ENCODE measurements at places on chromosomes 16 and 17.

GRCh38 chr16:13956635-13957196 is 36.8 kb downstream of the ERCC4 start:
- no peak for DNase-seq

GRCh38 chr16:78137782-78138616 is 38.5 kb downstream of the WWOX start:
- DNase-seq: no peak

DNA sequence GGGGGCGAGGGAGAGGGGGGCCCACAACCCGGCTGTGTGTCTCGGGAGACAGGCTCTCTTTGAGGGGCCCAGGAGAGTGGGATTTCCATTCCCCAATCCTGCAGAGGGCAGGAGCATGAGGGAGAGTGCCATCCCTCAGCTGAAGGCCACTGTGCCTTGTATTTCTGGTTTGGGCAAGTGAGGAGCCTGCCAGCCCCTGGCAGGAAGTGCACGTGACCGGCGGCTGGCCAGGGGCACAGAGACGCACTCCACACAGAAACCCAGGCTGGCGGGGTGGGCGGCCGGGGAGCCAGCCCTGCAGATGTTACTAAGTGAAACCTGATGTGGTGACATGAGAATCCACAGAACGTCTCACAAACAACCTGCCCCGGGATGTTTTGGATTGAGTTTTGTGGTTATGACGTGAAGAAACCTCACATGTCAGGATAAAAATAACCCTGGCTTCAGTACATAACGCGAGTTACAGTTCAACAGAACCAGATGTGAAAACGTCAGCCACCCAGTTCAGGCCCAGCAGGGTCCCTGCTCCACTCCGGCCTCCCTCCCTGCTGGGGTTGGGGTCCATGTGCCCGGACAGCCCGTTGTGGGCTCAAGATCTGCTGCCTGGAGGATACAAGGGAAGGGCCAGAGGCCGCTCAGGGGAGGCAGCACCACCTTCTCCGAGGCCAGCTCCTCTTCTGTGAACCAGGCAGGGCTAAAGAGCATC is 51.7 kb upstream of the MTSS2 start:
- peak; percentile 75 for DNase-seq

- DNase-seq: no peak
Measured at GRCh38 chr17:80070375-80071115, 30.8 kb upstream of the GAA start.

DNA sequence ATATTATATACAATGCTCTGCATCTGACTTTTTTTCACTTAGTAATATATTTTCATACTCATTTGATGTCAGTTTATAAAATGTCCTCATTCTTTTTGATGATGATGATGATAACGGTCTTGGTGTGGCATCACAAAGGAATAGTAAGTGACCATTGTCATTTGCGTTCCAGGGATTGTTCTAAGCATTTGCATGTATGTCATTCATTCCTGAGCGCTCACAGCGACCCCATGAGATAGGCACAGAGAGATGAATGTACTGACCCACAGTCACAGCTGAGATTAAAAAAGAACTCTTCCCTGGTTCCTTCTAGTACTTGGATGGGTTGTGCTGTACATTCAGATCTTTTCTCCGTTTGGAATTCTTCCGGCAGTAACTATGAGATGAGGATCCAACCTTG is 21.2 kb upstream of the MSI2 start:
- DNase-seq: no peak
